NCI-H2081 (cell line): ENCODE measurements at places on chromosomes 12 and 14.

DNA sequence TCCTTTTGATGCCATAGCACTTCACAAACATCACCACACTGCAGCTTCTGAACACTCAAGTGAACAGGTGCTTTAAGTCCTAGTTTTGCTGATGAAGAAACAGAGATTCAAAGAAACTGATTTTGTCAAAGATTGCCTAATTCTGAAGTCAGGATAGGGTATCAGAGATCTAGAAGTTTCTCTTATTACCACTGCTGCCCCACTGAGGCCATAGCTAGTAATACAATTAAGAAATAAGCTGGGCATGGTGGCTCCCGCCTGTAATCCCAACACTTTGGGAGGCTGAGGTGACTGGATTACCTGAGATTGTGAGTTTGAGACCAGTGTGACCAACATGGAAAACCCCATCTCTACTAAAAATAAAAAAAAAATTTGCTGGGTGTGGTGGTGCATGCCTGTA, 458.3 kb upstream of the SEL1L start:
- no peak for DNase-seq

- DNase-seq: no peak
These were observed 209.6 kb upstream of the RTL1 start for GRCh38 chr14:101113108-101113612.

DNA sequence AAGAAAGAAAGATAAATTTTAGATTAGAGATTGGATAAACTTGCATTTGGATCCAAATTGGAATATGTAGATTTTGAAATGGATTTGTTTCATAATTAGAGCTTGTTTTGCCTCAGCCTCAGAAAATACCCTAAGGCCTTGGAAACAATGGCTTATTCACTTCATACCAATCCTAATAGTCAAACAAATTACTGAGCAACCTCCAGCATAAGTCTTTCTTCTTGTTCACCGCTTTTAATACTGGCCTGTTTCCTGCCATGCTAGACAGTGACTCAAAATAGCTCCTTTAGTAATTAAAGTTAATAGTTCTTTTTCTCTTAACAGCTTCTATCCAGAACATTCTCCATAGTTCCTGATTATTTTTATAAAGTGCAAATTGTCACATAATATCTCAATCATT, 110.9 kb upstream of the DNM1L start:
- no peak for DNase-seq

GRCh38 chr14:54488318-54488645, 498 bp downstream of the GMFB start:
- DNase-seq: no peak

DNA sequence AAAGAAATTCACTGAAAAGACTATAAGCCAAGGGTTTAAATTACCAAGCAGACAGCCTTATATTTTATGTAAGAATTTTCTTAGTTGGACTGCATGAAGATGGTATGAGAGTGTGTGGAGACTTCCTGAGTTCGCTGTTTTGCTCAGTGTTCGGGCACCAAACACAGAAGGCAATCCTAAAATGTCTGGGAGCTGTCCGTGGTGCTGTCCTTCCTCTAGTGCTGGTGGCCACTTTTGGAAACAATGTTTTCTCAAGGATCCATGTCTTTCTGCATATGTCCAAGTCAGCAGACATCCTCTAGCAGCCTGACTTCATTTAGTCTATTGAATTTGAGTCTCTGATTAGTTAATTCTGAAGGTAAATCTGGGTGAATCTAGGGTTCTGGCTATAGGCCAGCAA, 135.8 kb downstream of the SLC8A3 start:
- no peak for DNase-seq
